ENCODE measurements at places on chromosomes 5 and 9. TPM values are rescaled to one million over a fixed set of nuclear protein-coding genes. Genes with fewer than 3 reads are reported as not detected.

The PRLR gene
- total RNA-seq = not detected

DNA sequence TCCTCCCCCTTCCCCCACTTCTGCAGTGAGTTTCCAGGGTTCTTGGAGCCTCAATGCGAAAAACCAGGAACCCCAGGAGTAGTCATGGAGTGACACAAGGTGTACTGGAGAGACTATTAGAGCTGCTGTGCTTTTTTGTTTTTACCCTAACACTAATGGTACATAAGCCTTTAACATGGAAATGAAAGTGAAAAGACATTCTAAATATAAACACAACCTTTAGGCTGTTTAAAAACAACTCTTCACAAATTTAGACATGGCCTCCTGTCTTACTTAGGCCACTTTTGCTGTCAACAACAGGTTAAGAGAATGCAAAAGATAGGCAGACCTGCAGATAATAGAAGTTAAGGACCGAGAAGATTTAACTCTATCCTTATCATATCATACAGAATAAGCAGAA, 232.2 kb downstream of the DENND1A start:
- H3K4me1 ChIP-seq = no peaks in the 10 kb centered on the region
- peaks cover 1% of the 10 kb centered on the region for H3K27me3 ChIP-seq
- DNase-seq = no peak
- no peak overlapping the region for H3K4me3 ChIP-seq
- no peak overlapping the region for H3K27ac ChIP-seq

GRCh38 chr9:124710766-124711165, 60.3 kb downstream of the NR6A1 start:
- H3K4me3 ChIP-seq = no peak overlapping the region
- peaks cover 18% of the 10 kb centered on the region for H3K27me3 ChIP-seq
- peaks cover 6% of the 10 kb centered on the region for H3K4me1 ChIP-seq
- H3K36me3 ChIP-seq = no peaks in the 10 kb centered on the region

DNA sequence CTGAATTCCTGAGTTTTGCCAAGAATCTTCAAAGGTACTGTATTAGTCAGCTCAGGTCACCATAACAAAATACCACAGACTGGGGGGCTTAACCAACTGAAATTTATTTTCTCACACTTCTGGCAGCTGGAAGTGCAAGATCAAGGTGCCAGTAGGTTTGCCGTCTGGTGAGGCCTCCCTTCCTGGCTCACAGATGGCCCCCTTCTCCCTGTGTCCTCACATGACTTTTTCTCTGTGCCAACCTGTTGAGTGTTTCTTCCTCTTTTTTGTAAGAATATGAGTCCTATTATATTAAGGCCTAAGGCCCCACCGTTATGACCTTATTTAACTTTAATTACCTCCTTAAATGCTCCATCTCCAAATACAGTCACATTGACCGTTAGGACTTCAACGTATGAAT, 156.1 kb upstream of the KIF2A start:
- no peak for DNase-seq
- no peak overlapping the region for H3K27ac ChIP-seq
- H3K4me3 ChIP-seq = no peak overlapping the region
- no peaks in the 10 kb centered on the region for H3K36me3 ChIP-seq

- no peaks in the 10 kb centered on the region for H3K36me3 ChIP-seq
- DNase-seq = no peak
- no peak overlapping the region for H3K27ac ChIP-seq
Measured at GRCh38 chr9:16469184-16469583, 401.3 kb downstream of the BNC2 start.

DNA sequence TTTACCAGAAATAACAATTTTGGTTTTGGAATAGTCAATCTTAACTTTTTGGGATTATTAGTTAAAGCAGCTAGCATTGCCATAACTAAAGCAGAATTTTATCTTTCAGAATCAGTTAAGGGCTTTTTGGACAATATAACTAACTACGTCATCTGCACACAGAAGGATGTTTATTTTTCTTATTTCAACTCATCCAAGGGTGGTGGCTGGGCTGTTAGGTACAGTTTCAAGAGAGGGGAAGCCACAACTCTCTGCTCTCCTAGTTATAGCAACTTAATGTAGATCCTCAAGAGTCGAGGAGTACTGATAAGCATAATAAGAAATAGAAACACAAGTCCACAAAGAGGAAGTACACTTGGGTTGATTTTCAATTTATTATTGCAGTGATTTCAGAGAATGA, 65.6 kb downstream of the ANKRD55 start:
- H3K36me3 ChIP-seq = no peaks in the 10 kb centered on the region
- peaks cover 37% of the 10 kb centered on the region for H3K4me1 ChIP-seq

DNA sequence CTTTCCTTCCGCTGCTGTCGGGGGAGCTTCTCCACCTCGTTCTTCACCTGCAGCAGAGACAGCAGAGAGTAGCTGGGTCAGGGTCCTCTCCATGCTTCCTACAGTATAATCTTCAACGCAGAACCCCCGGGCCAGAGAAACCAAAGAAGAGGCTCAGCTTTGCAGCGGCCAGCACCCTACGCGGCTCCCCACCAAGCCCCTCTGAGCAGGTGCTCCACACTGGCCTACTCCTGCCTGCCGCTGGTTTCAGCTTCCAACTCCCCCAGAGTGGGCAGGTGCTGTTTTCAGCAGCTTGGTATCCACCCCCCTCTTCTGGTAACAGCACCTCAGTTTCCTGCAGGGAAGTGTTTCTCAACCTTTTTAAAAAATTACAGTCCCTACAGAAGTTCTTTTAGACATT, 58.3 kb upstream of the FBXW11 start:
- H3K36me3 ChIP-seq = peaks cover 87% of the 10 kb centered on the region
- H3K4me1 ChIP-seq = peaks cover 30% of the 10 kb centered on the region
- DNase-seq = no peak
- no peak overlapping the region for H3K4me3 ChIP-seq
- H3K27me3 ChIP-seq = no peaks in the 10 kb centered on the region
- no peak overlapping the region for H3K27ac ChIP-seq

DNA sequence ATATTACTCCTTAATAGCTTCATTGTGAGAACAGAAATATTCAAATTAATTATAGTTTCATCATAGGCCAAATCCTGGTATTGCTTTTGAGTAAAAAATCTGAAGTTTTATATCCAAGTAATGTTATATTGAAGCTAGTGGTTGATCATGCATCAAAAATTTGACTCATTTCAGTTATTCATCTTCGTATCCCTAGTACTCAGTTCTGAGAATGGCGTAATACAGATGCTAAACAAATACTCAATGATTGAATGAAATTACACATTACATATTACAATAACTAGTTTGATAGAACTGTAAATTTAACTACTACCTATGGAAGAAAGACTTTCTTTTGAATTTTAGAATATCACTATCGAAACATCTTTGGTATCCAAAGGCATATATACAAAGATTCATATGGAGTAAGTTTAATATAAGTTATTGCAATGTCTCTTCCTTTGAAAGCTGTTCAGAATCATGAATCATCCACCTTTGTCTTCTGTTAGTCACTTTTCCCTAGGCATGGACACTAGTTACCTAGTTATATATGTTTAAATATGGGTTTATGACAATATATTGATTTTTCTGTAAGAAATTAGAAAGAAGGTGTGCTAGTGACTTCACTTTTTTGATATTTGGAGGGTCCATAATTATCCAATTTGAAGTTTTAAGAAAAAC, 5.0 kb upstream of the ZNF462 start:
- H3K27me3 ChIP-seq = peaks cover 43% of the 10 kb centered on the region
- no peak for DNase-seq
- H3K4me1 ChIP-seq = peaks cover 5% of the 10 kb centered on the region
- no peak overlapping the region for H3K27ac ChIP-seq

- no peak overlapping the region for H3K4me3 ChIP-seq
- no peak for DNase-seq
- no peaks in the 10 kb centered on the region for H3K36me3 ChIP-seq
- no peaks in the 10 kb centered on the region for H3K27me3 ChIP-seq
- H3K27ac ChIP-seq = no peak overlapping the region
- H3K4me1 ChIP-seq = no peaks in the 10 kb centered on the region
Measured at GRCh38 chr9:84935528-84936117, 266.1 kb downstream of the NTRK2 start.

- no peak for DNase-seq
- no peak overlapping the region for H3K4me3 ChIP-seq
- H3K4me1 ChIP-seq = no peaks in the 10 kb centered on the region
- no peaks in the 10 kb centered on the region for H3K36me3 ChIP-seq
Measured at GRCh38 chr9:72772661-72773060, 180.2 kb downstream of the ALDH1A1 start.

DNA sequence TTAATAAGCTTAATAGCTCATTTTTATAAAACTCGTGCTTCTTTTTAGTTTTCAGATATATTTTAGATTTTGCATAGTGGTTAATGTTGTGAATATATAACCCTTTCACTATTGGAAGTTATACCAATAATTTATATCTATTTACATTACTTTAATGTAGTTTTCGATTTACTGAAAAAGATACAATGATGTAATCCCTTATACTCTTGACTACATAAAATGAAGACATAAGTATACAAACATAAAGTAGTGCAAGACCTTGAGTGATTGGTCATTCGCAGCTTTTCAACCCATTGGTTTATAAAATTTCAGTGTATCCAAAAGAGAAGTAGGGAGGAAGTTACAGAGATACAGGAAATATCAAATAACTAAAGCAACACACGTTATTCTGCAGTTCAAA, 84.3 kb upstream of the GRHPR start:
- no peak overlapping the region for H3K4me3 ChIP-seq
- no peaks in the 10 kb centered on the region for H3K27me3 ChIP-seq
- H3K27ac ChIP-seq = no peak overlapping the region
- no peaks in the 10 kb centered on the region for H3K4me1 ChIP-seq
- no peaks in the 10 kb centered on the region for H3K36me3 ChIP-seq

The MYOZ3 gene
- 0.09 TPM for total RNA-seq

The LAMC3 gene
- not detected for total RNA-seq

The SIT1 gene
- total RNA-seq = 92.1 TPM

DNA sequence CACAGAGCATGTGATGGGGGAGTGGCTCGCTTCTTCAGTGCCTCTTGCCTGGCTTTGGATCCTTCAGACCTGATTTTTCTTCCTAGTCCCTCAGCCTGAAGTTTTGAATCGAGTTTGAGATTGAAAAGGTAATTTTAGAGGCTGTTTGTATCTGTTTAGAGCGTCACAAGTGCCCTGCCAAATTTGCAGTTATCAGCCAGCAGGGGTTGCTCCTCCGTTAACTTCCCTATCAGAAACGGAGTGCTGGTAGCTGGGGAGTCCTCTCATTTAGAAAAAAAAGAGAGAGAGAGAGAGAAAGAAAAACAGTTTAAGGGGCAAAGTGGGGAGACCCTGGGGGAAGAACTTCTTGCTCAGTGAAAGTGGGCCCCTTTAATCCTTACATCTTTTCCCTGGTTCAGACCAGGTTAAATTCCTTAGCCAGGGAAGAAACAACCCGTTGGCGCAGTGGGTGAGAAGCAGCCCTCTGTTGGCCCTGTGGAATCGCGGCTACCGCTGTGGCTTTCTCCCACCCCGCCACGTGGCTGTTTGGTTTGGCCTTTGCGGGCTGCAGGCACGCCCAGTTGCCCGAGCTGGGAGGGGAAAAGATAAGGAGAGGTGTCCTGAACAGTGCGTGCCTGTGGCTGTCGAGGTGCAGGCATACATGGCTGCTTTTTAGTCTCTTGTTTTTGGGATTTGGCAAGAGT, 576.7 kb upstream of the ACO1 start:
- no peaks in the 10 kb centered on the region for H3K4me1 ChIP-seq
- H3K27me3 ChIP-seq = peaks cover 12% of the 10 kb centered on the region
- no peak overlapping the region for H3K27ac ChIP-seq
- no peak overlapping the region for H3K4me3 ChIP-seq
- no peaks in the 10 kb centered on the region for H3K36me3 ChIP-seq
